ENCODE measurements at places on chromosomes 7 and 10.

GRCh38 chr10:86659161-86659691 lies 4.9 kb downstream of the OPN4 start:
- no peak for DNase-seq

- DNase-seq: peak; percentile 58
Observed at GRCh38 chr7:117124591-117125220, 171.4 kb downstream of the ST7 start.

- no peak for DNase-seq
Observed at GRCh38 chr7:120229084-120229483, 43.9 kb upstream of the KCND2 start.

- DNase-seq: no peak
Observed at GRCh38 chr7:73829921-73830680, 695 bp upstream of the CLDN4 start.

- no peak for DNase-seq
Observed at GRCh38 chr7:10706875-10707493, 266.7 kb upstream of the PHF14 start.

DNA sequence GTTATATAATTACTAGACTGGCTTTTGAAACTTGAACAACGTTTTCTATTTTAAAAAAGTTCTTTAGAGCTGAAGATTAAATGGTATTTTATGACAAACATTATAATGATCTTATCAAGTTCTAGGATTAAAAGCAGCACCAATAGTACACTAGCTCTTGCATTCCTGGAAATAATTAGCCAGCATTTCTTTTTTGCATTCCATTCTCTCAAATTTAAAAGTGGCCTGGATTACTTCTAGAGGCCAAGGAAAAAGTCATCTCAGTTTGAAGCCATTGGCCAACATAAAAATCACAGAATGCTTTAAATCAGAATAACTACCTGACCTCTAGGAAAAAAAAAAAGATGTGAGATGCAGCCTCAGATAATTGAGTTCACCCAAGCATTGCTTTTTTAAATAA lies 1326.4 kb upstream of the SORCS1 start:
- DNase-seq: no peak

GRCh38 chr7:45068236-45069023 lies 20.3 kb downstream of the NACAD start:
- DNase-seq: no peak

GRCh38 chr10:51416494-51416893 lies 282.9 kb downstream of the CSTF2T start:
- no peak for DNase-seq

DNA sequence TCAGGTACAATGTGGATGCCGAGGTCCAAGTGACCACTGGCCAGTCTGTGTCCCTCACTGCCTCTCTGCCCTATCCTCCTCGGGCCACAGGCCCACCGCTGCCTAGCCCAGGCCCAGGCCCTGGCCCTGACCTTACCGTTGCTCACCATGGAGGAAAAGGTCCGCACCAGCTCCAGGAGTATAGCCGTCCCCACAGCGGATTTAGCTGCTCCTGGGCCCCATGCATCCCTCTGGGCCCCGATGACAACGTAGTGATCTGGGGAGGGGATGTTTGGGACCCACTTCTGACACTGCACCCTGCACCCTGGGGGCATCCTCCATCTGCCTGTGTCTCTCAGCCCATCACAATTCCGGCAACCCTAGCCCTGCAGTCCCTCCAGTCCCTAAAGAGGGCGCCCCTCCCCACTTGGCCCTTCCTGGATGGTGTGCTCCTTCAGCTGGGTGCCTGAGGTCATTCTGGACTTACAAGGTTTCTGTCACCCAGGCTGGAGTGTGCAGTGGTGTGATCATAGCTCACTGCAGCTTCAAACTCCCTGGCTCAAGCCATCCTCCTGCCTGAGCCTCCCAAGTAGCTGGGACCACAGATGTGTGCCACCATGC lies 12.1 kb downstream of the TFR2 start:
- no peak for DNase-seq

DNA sequence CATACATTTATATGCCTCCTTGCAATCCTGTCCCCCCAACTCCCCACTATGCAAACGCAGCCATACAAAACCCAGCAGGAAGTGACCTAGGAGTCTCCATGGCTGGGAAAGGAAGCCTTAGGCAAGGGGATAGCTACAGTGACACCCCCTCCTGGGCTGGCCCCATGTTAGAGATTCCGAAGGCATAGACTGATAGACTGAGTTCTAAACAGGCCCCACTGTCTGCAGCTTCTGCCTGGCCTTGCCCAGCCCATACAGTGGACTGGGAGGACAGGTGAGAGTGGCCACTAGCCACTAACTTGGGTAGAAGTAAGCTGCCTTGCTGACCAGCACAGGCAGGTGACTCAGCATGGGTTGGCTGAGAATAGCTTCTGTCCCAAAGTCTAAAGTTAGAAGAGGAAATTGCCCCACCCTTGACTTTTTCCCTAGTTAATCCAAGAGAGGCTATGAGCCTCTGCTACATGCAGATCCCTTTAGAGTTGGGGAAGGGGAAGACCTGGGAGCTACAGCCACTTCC lies 106.3 kb downstream of the C10orf105 start:
- no peak for DNase-seq

All from activated CD4-positive, alpha-beta T cell treated with anti-CD3 and anti-CD28 coated beads for 24 hours (primary cell).